Vagina (tissue), 2 donors: ENCODE measurements at places on chromosomes 4 and X.

DNA sequence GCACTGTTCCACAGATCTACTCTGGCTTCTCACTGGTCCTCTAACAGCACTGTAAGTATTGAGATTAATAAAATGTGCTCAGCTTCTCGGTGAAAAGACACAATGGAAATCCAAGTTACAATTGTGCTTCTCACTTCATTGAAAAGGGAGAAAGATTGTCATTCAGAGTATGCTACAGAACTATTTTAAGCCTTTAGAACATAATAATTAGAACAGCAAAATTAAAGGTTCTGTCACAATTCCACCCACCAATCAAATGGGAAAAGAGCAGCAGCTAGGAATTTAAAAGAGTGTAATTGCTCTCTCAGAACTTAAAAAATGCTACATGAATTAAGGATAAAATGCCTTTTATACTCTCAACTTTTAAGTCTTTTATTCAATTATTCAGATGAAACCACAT is 329.4 kb downstream of the ANK2 start:
- DNase-seq, result no peak

DNA sequence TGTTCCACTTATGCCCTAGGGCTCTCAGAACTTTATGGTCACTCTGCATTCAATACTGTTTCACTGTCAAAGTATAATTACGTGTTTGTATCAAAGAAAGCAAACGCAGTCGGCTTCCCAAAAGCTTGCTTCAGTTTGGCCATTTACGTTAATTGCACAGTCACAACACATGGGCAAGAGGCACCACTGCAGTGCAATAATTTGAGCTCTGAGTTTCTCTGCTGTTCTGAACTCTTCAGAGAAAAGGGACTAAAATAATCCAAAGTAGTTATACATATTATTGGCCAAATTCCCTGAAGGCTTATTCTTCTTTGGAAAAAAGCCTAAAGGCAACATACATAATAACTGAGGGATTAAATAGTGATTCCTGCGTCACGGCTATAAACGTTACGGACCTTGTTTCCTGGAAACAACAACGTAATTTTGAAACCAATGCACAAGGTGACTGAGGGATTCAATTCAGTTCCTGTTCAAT is 51.3 kb downstream of the RNF150 start:
- DNase-seq, result no peak

DNA sequence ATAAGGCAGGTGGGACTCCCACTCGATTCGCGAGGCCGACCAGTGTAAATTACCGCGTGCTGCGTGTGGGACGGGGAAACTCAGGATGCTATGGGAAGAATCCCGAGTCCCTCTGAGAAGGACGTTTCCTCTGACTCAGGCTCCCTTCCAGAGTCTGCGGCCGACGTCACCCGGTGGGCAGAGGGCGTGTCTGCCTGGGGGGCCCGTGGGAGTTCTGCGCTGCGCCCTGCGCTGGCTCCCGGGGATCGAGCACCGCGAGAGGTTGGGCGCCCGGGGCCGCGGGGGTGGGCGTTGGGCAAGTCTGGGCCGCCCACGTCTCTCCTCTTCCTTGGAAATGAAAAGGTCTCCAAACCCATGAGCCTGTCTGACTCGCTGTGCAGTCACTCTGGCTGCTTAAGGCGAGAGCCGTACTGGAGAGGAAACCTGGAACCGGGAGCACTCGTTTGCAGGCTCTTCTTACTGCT is 568 bp downstream of the NIPAL1 start:
- no peak for DNase-seq

DNA sequence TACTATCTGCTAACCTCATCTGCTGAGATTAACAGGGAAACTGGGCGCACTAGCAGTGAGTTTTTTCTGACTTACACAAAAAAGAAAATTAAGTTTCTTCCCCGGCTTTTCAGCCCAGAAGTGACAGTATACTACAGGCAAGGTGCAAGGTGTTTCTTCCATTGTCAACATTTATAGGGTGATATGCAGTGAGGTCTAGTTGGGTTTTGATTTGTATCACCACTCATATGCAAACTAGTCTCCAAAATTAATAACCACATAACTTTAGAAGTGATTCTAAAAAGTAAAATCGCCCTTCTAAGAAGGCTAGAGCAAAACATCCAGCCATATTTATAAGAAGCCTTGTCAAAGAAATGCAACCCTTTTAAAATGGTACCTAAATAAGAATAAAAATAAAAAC is 640.1 kb downstream of the ARAP2 start:
- DNase-seq, result no peak

DNA sequence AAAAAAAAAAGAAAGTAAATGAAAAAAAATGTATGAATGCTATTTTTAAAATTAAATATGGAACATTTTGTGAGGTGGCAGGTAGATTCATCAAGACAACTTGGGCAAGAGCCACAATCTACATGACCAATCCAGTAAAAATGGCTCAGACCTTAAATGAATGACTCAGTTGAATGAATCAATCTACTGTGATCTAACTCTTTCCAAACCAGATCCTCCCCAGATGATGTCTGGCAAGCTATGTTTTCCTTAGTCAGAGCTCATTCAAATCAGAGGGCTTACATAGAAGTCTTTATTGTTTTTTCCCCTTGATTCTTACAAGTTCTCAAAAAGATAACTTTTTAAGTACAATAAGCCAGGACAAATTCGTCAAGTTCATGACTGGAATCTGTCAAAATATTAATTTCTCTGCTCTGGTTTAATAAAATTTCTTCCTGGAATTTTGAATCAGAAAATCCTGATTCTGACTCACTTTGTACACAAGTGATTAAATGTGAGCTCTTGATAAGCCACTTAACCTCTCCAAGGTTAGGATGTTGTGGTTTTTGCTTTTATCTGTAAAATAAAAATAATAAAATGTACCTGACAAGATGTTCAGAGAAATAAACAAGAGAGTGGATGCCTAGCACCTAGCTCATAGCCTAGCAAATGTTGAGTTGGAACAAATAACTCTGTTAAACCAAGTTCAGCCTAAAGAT is 105.6 kb upstream of the SMIM31 start:
- DNase-seq, result no peak

GRCh38 chr4:39970671-39971640 is 6.8 kb downstream of the PDS5A start:
- no peak for DNase-seq

- DNase-seq, result no peak
Measured at GRCh38 chrX:13142891-13143290, 98.5 kb upstream of the FAM9C start.

DNA sequence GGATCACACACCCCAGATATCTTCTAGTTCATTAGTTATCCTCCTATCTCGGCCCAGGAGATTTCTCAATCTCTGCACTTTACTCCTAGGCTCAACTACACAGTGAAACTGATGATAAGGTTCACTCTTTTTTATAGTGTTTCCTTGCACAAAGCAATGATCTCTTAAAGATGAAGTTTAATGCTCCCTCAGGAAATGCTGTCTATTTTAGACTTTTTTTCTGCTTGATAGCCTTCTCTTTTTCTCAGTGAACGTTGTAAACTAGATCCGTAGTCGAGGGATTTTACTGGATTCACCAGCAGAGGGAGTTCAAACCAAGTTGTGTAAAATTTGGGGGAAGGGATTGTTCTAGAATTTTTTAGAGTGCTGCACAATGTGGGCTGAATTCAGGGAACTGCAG is 269.6 kb downstream of the GBA3 start:
- DNase-seq, result no peak

GRCh38 chrX:9374555-9374954 is 90.3 kb upstream of the TBL1X start:
- no peak for DNase-seq

- no peak for DNase-seq
Measured at GRCh38 chrX:136810493-136810892, 29.8 kb upstream of the ARHGEF6 start.

DNA sequence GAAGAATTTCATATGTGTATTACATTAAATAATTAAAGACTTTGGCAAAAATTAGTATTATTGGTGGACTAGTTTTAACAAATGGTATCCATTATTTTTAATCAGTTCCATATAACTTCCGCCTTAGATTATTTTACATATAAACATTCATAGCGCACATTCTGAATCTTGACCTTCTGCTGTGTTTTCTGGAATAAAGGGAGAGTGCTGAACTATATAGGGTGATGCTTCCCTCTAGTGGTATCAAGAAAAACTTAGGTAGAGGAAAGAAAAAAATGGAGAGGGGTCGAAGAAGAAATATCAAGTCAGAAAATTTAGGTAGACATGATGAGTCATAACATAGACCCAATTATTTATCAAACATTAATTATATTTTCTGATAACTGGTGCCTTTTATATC is 155.6 kb upstream of the PACRGL start:
- DNase-seq, result no peak

- no peak for DNase-seq
Measured at GRCh38 chr4:87862236-87862635, 29.5 kb downstream of the MEPE start.

DNA sequence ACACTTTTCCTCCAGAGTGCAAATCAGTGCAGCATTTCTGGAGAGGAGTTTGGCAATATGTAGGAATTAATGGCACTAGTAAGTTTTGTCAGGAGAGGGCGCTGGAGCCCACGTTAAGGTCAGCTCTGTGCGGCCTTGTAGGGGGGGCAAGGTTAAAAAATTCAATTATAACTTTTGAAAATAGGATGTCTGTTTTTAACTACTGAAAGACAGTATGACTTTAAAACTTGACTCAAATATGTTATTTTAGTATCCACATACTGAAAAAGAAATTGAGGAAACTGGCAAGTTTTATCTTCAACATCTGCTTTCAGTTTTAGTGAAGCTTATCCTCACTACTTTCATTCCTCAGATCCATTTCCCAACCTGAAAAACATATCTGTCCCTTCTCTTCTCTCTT is 30.9 kb upstream of the HSD17B13 start:
- DNase-seq, result no peak

DNA sequence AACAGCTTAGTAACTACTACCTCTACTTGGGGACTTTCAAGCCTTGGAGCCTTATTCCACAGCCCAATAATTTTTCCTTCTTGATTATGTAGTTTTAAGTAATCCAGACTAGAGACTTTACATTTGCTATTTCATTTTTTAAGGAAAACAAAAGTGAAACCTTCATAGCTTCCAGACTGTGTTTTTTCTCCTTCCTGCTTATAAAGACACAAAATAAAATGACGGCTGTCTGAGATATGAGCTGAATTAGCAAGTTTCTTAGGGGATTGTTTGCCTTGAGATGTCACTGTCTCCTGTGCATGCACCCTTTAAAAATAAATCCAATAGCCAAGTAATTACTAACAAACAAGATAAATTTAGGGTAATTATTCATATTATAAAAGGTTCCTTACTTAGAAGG is 78.8 kb upstream of the PACRGL start:
- no peak for DNase-seq

- peak; percentile 52 for DNase-seq
Measured at GRCh38 chr4:5448221-5448620, 260.1 kb downstream of the EVC2 start.

GRCh38 chrX:42825201-42825600 is 47.2 kb upstream of the PPP1R2C start:
- no peak for DNase-seq

DNA sequence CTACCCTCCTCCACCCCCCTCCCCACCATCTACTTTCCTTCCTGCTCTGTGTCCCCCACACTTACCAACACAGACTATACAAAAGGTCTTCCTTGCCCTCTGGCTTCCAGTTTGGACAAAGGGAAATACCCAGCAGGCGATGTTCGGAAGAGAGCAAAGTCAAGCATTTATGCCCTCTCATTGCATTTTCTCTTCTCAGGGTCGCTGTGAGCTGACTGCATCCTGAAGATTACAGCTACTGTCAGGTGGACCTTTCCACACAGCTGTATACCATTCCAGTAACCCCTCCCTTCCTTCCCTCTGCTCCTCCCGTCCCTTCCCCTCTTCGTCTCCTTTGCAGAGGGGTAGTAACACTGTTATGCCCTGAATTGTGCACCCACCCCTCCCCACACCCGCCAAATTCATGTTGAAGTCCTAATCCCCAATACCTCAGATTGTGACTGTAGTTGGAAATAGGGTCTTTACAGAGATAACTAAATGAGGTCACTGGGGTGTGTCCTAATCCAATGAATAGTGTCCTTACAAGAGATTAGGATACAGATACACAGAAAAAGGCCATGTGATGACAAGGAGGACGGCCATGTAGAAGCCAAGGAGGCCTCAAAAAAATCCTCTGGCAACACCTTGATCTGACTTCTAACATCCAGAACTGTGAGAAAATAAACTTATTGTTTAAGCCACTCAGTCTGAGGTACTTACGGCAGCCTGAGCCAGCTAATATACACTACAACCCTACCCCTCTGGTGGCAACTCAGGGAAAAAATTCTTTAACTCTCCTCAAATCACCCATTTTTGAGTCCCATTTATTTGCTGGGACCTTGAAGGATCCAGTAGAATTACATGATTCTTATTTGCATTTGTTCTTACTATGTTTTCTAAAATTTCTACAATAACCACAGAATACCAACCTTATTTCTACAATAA is 11.7 kb downstream of the MORF4L2 start:
- no peak for DNase-seq

DNA sequence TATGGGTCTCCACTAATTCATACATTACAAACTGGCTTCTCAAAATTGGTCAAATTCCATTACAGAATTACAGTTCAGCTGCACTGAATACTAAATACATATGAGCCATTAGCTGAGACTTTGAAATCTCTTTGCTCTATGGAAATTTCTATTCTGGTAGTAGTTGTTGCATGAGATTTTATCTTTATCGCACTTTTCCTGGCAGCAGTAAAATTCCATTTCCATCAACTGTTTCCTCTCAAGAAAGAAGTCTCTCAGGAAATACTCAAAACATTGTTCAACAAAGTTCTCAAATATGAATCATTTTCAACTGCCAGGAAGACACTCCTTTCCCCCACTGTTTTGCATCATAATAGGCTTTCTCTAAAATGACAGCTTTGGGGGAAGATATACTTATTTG is 51.3 kb downstream of the ATP11C start:
- no peak for DNase-seq

- DNase-seq, result no peak
Measured at GRCh38 chr4:17447675-17448298, 64.1 kb downstream of the QDPR start.

DNA sequence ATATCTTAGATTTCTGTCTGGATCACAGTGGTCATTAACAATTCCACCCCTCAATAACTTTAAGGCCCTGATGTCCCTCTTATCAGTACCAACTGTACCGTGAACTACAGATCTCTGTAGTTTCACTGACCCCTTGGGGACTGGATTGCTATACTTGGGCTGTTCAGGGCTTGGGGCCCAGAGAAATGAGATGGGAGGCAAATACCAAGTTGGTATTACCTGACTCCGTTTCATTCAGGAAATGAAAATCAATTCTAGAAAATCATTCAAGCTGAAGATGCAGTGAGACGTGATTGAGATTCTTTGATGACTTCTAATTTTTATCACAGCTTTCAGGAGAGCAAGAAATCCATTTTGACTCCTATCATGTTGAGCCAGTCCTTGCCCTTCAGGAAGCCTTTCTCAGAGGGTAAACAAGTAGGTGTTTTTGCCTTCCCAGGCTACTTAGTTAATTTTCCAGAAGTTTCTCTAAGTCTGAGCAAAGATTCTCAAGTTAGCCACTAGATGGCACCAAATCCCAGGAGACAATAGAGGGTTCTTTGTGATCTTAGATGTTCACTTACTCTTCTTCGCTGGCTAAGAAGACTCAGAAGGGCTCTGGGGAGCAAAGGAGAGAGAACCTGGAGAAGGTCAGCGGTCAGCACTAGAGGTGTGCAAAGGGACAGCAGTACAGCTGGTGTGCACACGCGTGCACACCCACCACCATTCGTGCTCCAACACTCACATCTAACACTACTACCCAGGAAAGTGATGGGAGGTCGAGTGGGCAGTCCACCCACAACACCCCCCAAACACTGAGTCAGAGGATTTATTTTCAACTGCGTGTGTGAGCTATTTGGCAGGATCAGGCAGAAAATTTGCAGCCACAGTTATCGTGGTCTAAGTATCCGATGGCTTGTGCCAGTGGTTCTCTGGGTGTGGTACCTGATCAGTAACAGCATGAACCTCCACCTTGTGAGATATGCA is 7.4 kb downstream of the HNRNPH2 start:
- DNase-seq, result no peak
